Uterus (tissue), 4 donors: ENCODE measurements at places on chromosomes 3 and 15. TPM values are rescaled to one million over a fixed set of nuclear protein-coding genes. Genes with fewer than 3 reads are reported as not detected.

GRCh38 chr15:34304613-34305012, 33.0 kb downstream of the SLC12A6 start:
- no peaks in the 10 kb centered on the region for H3K36me3 ChIP-seq
- no peak overlapping the region for H3K4me3 ChIP-seq
- no peaks in the 10 kb centered on the region for H3K4me1 ChIP-seq
- no peaks in the 10 kb centered on the region for H3K27me3 ChIP-seq
- H3K27ac ChIP-seq: no peak overlapping the region
- DNase-seq: no peak

DNA sequence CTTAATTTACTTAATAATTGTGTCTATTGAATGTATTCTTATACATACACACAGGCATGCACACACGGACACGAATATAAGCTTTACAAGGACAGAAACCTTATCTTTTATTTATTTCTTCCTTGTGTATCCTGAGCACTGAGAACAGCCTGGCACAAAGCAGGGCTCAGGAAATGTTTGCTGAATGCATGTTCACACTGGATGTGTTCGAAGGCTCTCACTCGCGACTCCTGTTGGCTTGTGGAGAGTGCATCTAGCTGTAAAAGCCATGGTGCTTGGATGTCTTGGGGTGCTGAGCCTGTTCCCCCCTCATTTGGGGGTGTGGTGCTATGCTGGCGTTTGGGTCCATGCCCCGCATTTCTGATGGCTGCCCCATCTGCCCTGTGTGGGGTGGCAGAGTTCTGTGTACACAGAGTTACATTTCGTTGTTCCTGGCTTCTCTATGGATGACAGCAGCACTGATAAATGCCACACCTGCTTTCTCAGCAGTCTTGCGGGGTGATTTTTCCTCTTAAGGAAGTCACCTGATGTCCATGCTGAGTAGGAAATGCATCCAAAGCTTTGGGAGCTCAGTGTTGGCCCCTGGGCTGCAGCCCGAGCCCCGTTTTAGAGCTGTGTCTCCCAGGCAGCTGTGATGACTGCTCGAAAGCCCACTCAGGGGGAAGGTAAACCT, 148.5 kb downstream of the IGF1R start:
- DNase-seq: no peak
- no peaks in the 10 kb centered on the region for H3K36me3 ChIP-seq
- H3K4me1 ChIP-seq: peaks cover 30% of the 10 kb centered on the region
- H3K27ac ChIP-seq: no peak overlapping the region

DNA sequence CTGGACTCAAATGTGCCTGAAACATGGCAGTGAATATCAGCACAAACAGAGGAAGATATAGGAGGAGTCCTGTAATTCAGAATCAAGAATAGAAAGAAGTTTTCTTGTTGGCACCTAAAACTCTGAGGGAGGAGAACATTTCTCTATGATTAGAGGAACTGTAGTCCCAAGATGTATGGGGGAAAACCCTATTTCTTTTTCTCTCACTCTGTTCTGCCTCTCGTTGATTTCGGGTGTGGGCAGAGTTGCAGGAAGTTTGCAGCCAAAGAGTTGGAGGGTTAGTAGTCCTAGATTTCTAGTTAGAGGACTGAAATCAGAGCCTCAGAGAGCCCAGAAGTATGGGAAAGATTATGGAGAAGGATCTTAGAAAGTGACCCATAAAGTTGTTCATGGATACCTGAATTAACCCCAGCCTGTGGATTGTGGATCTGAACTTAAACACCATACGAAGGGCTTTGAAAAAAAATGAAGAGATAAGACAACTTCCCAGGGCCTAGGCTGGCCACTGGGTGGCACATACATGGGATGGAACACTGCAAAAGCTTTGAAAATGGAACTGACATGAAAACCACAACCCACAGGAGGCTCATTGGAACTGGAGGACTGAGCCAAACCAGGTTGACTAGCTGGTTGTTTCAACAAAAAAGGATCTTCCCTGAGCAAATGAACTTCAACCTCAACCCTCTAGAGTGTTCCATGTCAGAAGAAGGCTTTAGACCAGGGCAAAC, 34.6 kb downstream of the FMN1 start:
- H3K4me3 ChIP-seq: no peak overlapping the region
- H3K36me3 ChIP-seq: no peaks in the 10 kb centered on the region
- H3K27me3 ChIP-seq: no peaks in the 10 kb centered on the region
- H3K27ac ChIP-seq: no peak overlapping the region
- no peaks in the 10 kb centered on the region for H3K4me1 ChIP-seq

GRCh38 chr15:42104095-42104891, 9.9 kb upstream of the PLA2G4D start:
- H3K4me3 ChIP-seq: no peak overlapping the region
- no peaks in the 10 kb centered on the region for H3K4me1 ChIP-seq
- DNase-seq: no peak
- no peak overlapping the region for H3K27ac ChIP-seq

CKMT1B gene
- not detected for total RNA-seq
